Stimulated activated CD4-positive, alpha-beta T cell treated with anti-CD3 and anti-CD28 coated beads, Interleukin-4, amount 100 ng/mL, for 24 hours (primary cell): ENCODE measurements at places on chromosomes 6 and 20.
A peak's percentile ranks its signal among the peaks of the same experiment; 100 is the strongest.

- DNase-seq: no peak
Observed at GRCh38 chr6:6414931-6415330, 94.5 kb upstream of the F13A1 start.

DNA sequence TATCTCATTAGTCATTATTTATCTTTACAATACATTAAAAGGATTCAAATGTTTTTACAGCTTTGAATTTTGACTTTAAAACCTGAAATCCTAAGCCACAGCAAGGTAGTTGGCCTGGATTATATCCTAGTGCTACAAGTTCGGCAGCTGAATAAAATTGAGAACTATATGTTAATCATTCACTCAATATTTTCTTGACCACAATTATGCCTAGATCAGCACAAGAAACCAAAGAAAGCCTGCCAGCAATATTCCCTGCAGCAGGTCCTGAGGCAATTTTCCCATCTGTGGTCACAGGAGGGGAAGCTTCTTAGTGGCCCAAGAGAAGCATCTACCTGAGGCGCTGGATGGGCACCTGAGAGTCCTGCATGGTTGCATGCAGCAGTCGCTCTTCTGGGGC is 183.5 kb downstream of the GMDS start:
- no peak for DNase-seq

DNA sequence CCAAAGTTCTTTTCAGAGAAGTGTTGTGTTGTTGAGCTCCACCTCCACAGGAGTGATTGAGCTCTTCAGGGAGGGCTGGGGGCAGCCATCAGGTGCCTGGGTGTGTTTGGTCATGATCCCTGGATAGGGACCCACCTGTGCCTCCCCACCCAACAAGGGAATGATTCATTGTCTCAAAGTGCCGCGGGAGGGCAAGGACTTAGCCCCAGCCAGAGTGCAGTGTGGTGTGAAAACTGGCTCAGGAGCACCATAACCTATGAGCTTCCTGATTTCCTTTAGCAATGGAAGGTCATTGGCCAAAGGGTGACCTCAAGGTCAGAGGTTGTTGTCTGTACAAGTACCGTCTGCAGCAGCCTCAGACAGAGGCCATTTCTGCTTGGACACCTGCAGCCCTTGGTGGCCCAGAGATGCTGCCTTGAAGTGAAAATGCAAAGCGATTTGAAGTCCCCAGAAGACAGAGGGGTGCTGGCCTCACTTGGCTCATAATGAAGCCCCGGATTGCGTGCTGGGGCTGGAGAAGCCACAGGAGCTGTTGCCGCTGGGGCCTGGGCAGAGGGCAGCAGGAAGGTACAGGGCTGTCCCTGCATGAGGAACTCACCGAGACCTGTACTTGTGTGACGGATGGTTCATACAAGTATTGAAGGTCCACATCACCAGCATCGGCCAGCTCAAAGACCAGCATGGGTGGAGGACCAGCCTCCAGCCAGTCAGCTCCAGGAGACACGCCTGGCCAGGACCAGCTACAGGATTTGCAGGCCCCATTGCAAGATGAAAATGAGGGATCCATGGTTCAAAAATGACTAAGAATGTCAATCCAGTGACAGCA is 100.6 kb upstream of the DUSP22 start:
- DNase-seq: no peak

DNA sequence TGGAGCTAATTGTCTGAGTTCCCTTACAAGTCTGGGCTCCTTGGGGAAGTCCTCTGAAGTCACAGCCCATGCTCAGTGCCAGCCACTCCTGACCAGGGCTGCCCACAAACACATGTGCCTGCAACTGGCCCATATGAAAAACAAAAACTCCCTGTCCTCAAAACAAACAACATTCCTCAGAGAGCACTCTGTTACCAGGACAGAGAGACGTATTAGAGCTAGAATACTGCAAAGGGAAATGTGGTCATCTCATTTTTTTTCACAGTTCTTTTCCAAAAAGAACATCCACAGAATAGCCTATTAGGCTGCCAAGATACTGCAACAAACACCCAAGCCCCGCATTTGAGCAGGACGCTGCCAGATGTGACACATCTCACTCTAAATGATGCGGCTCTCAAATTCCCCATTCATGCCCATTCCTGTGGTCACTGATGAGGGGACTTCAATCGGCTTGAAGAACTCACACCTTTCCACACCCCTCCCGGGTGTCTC is 71.1 kb downstream of the SLC22A23 start:
- DNase-seq: no peak

DNA sequence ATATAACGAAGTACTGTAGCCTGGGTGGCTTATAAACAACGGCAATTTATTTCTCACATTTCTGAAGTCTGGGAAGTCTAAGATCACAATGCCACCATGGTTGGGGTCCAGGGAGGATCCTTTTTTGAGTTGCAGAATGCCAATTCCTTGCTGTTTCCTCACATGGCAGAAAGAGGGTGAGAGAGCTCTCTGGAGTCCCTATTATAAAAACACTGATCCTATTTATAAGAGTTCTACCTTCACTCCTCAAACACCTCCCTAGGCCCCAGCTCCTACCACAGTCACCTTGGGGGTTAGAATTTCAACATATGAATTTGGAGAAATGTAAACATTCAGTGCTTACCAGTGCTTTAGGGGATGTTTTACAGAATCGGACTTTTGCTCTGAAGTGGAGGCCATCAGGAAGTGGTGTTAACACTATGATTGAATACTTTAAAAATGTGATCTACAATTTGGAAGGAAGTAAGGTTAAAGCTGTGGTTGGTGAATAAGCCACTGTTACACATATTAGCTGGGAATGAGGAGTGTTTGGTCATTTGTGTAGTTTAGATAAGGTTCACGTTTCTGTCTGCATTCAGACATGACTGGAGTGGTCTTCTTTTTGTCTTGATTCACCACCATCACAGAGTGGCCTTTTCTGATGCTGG is 79.9 kb upstream of the SPTLC3 start:
- no peak for DNase-seq

- DNase-seq: no peak
Observed at GRCh38 chr20:50354721-50355589, 155.2 kb upstream of the PTPN1 start.

- DNase-seq: no peak
Observed at GRCh38 chr6:136550045-136550329, 235 bp downstream of the MAP7 start.

DNA sequence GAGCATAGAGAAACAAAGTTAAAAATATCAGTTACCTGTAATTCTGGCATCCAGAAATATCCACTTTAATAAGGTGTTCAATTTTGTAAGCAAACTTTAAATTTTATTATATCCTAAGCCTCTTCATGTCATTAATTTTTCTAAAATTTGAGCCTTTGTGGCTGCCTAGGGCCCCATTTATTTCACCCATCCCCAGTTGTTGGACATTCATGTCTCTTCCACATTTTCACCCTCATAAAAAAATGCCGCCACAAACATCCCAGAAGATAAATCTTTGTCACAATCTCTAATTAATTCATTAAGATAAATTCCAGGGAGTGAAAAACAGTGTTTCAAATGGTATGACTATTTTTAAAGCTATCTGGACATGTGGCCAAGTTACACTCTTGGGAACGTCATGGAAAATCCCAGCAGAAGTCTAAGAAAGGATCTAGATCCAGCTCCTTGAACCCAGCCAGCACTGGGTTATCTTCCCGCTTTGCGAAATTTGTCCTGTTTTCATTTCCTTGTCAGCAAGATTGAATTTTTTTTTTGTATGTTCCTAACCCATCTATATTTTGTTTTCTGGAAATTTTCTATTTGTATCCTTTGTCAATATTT is 97.2 kb downstream of the TMEM242 start:
- DNase-seq: no peak

GRCh38 chr6:136643850-136644596 is 93.8 kb upstream of the MAP7 start:
- DNase-seq: peak; percentile 86

- DNase-seq: no peak
Observed at GRCh38 chr6:152503546-152503945, 133.6 kb downstream of the SYNE1 start.

GRCh38 chr6:87029711-87030314 is 65.1 kb downstream of the CGA start:
- no peak for DNase-seq

GRCh38 chr6:133957780-133958242 is 4.8 kb downstream of the TBPL1 start:
- DNase-seq: no peak
